ENCODE measurements at places on chromosomes 6 and 20. TPM values are rescaled to one million over a fixed set of nuclear protein-coding genes. Genes with fewer than 3 reads are reported as not detected.

- no peak for DNase-seq
These were observed 60.7 kb upstream of the TULP4 start for GRCh38 chr6:158251565-158251964.

DNA sequence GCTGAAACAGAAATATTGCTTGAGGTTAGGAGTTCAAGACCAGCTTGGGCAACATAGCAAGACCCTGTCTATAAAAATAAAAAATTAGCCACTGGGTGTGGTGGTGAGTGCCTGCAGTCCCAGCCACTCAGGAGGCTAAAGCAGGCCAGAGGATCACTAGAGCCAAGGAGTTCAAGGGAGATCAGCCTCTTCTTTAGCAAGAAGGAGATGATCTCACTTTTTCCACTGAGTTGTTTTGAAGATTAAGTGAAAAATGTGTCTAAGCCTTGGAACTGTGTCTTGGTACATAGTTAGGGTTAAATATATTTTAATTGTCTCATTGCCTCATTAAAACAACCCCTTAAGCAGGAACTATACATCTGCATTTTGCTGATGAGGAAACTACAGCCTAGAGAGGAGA lies 279.0 kb upstream of the ZFP64 start:
- no peak for DNase-seq

- DNase-seq, result no peak
These were observed 61.7 kb downstream of the ESF1 start for GRCh38 chr20:13723011-13723410.

DNA sequence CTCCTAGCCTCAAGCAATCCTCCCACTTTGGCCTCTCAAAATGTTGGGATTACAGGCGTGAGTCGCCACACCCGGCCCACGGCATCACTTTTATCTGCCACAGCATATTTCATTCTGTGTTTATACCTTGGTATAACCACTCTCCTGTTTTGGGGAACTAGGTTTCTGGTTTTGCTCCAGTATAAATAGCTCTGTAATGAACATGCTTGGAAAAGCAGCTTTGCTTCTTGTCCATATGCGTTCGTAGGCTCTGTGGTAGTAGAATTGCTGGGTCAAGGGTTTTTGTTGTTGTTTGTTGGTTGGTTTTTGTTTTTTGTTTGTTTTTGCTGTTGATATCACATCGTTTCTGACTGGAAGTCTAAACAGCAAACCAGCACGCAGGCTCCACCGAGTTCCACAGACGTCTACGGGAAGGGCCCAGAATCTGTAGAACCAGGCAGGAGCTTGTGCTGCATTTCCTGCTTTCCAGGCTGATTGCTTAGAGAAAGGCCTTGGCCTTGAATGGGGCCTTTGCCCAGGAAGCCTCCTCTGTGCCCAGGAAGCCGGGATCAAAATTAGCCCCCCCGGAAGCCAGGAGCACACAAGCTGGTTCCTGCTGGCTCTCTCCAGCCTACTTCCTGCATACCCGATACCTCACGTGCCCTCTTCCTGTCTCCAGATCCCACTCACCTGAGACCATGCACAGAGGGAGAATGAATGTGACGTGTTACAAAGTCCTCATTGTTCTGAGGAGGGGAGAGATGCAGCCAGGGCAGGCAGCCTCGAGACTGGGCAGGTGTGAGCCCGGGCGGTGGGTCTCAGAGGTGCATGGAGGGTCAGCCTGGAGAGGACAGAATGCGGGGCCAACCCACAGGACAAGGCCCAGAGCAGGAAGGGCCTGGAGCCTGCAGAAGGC lies 34.7 kb downstream of the AAR2 start:
- no peak for DNase-seq

GRCh38 chr6:92763680-92764079 lies 655.7 kb downstream of the EPHA7 start:
- no peak for DNase-seq

DNA sequence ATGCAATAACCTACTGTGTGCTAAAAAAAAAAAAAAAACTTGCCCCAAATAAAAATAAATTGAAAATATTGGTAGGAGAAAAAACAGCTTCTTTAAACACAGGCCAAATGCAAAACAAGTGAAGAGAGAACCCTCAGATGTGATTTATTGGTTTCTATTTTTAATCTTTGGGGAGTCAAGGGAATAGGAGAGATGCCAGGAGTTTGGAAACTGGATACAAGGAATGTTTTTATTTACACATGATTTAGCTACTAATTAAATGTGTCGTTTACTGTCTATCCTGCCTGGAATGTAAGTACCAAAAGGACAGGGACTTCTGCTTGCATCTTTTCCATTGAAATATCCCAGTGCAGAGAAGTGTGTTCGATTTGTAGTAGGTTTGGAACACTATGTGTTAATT lies 810.7 kb downstream of the MAFB start:
- DNase-seq, result no peak

The ACOT8 gene
- total RNA-seq, result 21.1 TPM

The PCMT1 gene
- total RNA-seq, result 86.6 TPM

GRCh38 chr6:12230523-12230922 lies 59.6 kb upstream of the EDN1 start:
- DNase-seq, result no peak

Measured in NCI-H460 (cell line).